Activated CD4-positive, alpha-beta T cell treated with anti-CD3 and anti-CD28 coated beads for 24 hours (primary cell): ENCODE measurements at places on chromosomes 16 and 17.

DNA sequence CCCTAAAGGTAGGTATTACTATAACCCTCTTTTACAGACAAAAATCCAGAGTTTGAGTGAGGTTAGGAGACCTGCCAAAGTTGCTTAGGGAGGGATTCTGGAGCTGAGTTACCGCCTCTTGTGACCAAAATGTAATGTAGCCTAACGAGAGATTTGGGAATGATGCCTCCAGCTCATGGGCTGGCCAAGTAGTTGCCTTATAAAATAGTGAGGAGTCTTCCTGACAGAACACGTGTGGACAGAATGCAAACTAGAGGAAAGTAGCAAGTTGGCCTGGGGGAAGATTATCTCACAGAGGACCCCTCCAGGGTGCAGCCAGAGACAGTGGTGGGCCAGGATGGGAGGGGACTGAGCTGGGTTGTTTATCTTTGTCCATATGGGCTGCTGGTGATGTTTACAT lies 543.7 kb upstream of the CDH11 start:
- DNase-seq, result no peak

- no peak for DNase-seq
Measured at GRCh38 chr16:85906349-85906748, 7.4 kb downstream of the IRF8 start.

DNA sequence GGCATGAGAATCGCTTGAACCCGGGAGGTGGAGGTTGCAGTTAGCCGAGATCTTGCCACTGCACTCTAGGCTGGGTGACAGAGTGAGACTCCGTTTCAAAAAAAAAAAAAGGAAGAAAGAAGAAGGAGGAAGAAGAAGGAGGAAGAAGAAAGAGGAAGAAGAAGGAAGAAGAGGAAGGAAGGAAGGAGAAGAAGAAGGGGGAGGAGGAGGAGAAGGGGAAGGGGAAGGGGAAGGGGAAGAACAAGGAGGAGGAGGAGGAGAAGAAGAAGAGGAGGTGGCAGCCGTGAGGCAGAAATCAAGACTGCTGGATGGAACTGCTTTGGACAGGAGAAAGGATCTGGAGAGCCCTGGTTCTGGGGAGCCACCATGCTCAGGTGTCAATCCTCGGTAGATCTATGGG lies 29.7 kb upstream of the PEMT start:
- DNase-seq, result no peak

GRCh38 chr16:13992976-13993375 lies 73.0 kb downstream of the ERCC4 start:
- DNase-seq, result no peak

DNA sequence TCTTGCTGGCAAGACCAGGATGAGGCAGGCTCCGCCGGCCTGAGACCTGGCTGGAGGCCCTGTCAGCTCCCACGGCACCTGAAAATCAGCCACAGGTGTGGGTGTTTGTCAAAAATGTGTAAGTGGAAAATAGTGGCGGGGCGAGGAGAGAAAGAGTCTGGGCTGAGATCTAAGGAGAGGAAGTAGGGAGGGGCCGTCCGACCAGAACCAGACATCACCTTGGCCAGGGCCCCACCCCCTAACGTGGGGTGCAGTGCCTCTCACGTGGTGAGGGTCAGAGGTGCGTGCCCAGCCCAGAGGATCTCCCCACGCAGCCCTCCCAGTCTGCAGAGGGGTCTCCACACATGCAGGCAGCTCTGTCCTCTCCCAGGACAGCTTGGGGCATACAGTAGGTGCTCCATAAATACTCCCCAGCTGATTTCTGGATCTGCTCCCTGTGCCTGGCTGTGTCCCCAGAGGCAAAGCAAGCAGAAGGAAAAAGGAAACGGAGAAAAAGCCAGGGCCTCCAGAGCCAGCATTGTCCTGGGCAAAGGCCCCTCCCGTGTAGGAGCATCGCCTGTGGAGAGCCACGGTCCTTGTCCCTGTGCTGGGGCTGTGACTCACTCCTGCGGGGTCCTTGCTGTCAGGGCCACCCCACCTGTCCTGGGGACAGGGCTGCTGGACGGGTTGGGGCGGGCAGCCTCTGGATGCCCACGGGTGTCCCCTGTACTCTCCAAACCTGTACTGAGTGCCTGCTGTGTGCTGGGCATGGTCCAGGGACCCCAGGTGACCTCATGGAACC lies 16.7 kb downstream of the ZFPM1 start:
- DNase-seq, result no peak
